Tibial nerve (tissue), 4 donors: ENCODE measurements at places on chromosomes 5 and 9. TPM values are rescaled to one million over a fixed set of nuclear protein-coding genes. Genes with fewer than 3 reads are reported as not detected.

The PCSK1 gene
- 0.22 TPM for total RNA-seq

The RAD23B gene
- 87.3 TPM for total RNA-seq

The INSL6 gene
- not detected for total RNA-seq

The GABRA6 gene
- not detected for total RNA-seq

The SIT1 gene
- total RNA-seq = not detected

The FAXDC2 gene
- 57.6 TPM for total RNA-seq

DNA sequence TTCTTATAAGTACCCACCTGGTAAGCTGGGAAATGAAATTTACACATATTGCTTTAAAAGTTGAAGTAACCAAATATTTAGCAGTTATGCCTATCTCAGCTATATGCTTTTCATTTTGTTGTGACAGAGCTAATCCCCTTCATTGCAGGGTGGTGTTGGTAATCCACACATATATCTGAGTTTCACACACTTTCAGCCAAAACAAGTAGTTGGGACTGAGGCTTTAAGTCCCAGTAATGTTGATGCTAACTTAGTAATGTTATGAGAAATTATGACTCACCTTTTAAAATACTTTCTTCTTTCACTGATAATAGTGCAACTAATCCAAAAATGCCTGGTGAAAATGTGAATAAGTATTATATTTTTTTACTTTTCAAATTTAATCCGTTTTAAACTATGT, 19.2 kb upstream of the RICTOR start:
- H3K4me3 ChIP-seq = no peak overlapping the region
- H3K27me3 ChIP-seq = no peaks in the 10 kb centered on the region
- H3K4me1 ChIP-seq = no peaks in the 10 kb centered on the region
- H3K27ac ChIP-seq = no peak overlapping the region

- H3K4me1 ChIP-seq = peaks cover 50% of the 10 kb centered on the region
- H3K4me3 ChIP-seq = no peak overlapping the region
- H3K27me3 ChIP-seq = no peaks in the 10 kb centered on the region
- DNase-seq = no peak
- H3K27ac ChIP-seq = peak overlapping the region; percentile 71
Observed at GRCh38 chr5:172792701-172793570, 21.9 kb upstream of the DUSP1 start.

DNA sequence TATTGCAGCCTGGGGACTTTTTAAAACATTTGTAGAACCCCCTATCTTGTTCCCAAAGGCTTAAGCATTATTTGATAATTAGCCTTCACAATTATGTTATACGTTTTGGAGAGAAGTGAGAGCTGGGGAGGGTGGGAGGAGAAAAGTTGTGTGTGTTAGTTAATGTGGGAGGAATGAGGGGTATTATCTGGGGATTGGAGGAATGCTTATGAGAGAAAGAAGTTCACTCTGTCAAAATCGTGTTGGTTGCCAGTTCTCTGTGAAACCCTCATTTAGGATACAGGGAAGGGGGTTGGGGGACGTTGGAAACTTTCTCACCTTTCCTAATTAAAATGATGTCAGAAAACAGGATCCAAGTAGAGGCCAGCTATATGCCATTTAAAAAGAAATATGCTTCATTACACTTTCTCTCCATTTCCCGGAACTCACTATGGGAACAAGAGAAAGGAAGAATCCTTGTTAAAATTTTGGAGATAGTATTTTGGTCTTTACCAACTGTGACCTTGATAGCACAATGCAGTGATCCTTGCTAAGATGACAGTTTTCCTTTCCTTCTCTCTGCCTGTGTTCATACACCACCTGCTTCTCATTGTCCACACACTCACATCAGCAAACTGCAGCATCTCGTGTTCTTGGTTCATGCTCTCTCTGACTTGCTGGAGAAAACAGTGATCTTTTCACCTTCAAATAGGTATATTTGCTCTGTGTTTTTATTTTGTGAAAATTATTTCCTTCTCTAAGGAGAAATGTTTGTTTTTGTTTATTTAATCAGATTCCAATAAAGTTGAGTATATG, 336.7 kb upstream of the CLINT1 start:
- H3K27me3 ChIP-seq = no peaks in the 10 kb centered on the region
- no peak for DNase-seq
- H3K4me3 ChIP-seq = no peak overlapping the region
- H3K27ac ChIP-seq = no peak overlapping the region

- H3K27me3 ChIP-seq = no peaks in the 10 kb centered on the region
- no peak overlapping the region for H3K4me3 ChIP-seq
Observed at GRCh38 chr5:1555011-1555807, 31.4 kb upstream of the LPCAT1 start.

- no peak for DNase-seq
- no peaks in the 10 kb centered on the region for H3K27me3 ChIP-seq
- no peak overlapping the region for H3K4me3 ChIP-seq
- H3K4me1 ChIP-seq = no peaks in the 10 kb centered on the region
- no peaks in the 10 kb centered on the region for H3K36me3 ChIP-seq
Observed at GRCh38 chr9:90943341-90943740, 141.7 kb downstream of the SYK start.

- no peaks in the 10 kb centered on the region for H3K36me3 ChIP-seq
- H3K27me3 ChIP-seq = no peaks in the 10 kb centered on the region
- H3K27ac ChIP-seq = no peak overlapping the region
- no peaks in the 10 kb centered on the region for H3K4me1 ChIP-seq
- no peak for DNase-seq
- no peak overlapping the region for H3K4me3 ChIP-seq
Observed at GRCh38 chr5:59660737-59661136, 232.8 kb downstream of the PDE4D start.

DNA sequence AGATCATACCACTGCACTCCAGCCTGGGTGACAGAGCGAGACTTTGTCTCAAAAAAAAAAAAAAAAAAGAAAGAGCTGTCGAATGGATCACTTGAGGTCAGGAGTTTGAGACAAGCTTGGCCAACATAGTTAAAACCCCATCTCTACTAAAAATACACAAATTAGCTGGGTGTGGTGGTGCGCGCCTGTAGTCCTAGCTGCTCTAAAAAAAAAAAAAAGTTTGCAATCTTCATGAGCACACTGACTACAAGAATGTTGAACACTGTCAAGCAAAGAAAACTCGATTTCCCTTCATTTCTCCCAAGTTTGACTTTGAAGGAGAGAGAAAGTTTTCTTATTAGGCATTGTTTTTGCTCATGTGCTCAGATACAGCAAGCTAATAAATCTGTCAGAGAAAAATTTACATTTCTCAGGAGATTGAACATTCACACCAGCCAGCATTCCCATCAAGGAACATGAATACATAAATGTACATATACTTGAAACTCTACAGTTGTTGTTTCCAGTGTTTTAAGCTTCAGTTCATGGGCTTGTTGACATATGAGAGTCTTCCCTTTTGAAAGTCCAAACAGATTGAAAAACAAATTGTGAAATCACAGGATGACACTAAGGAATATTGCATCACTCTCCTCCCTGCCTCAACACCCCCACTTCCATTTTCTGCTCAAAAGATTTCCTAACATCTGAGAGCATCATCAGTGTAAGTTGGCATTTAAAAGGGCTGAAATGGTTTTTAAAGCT, 81.8 kb downstream of the ARRDC3 start:
- no peaks in the 10 kb centered on the region for H3K36me3 ChIP-seq
- peaks cover 6% of the 10 kb centered on the region for H3K4me1 ChIP-seq
- no peak overlapping the region for H3K4me3 ChIP-seq
- peak overlapping the region; percentile 9 for H3K27ac ChIP-seq
- DNase-seq = no peak

DNA sequence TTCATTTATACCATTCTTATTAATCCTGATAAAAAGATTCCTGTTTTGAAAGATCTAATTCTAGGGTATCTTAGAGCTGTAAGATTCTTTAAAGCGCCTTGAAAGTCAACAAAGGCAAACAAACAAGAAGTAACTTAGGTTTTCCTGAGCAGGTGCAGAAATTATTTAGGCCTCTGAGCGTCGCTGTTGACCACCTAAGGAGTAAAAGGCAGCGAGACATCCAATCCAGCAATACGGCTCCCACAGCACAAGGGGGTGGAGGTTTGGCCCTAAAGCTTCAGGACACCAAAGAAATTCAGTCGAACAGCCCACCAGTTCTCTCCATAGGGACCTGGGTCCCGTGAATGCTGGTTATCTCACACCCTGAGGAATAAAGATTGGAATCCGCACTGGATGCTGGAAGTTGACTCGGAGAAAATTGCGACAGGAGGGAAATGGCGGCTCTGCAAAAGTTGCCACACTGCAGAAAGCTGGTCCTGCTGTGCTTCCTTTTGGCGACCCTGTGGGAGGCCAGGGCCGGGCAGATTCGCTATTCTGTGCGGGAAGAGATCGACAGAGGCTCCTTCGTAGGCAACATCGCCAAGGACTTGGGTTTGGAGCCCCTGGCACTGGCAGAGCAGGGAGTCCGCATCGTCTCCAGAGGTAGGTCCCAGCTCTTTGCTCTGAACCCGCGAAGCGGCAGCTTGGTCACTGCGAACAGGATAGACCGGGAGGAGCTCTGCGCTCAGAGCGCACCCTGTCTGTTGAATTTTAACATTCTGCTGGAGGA, at the start of gene PCDHGA2:
PCDHGA2 (plus strand) TSS at position 223 of the 769 bp plus-strand sequence.
- H3K36me3 ChIP-seq = no peaks in the 10 kb centered on the region
- no peaks in the 10 kb centered on the region for H3K27me3 ChIP-seq
- H3K4me1 ChIP-seq = no peaks in the 10 kb centered on the region
- H3K4me3 ChIP-seq = peak within 1 kb of the TSS; percentile 21
- DNase-seq = peak; percentile 44

- H3K27me3 ChIP-seq = no peaks in the 10 kb centered on the region
- no peak for DNase-seq
- no peak overlapping the region for H3K4me3 ChIP-seq
- no peak overlapping the region for H3K27ac ChIP-seq
- no peaks in the 10 kb centered on the region for H3K4me1 ChIP-seq
Observed at GRCh38 chr5:56161927-56162326, 71.2 kb downstream of the ANKRD55 start.
